Activated effector memory CD4-positive, alpha-beta T cell treated with Interleukin-2 at 50 U/mL for 16 hours (primary cell): ENCODE measurements at places on chromosomes 2 and 18.

GRCh38 chr2:176999301-176999700 is 213.3 kb upstream of the HNRNPA3 start:
- no peak for DNase-seq

- no peak for DNase-seq
Measured at GRCh38 chr18:4224031-4224704, 230.9 kb downstream of the DLGAP1 start.

DNA sequence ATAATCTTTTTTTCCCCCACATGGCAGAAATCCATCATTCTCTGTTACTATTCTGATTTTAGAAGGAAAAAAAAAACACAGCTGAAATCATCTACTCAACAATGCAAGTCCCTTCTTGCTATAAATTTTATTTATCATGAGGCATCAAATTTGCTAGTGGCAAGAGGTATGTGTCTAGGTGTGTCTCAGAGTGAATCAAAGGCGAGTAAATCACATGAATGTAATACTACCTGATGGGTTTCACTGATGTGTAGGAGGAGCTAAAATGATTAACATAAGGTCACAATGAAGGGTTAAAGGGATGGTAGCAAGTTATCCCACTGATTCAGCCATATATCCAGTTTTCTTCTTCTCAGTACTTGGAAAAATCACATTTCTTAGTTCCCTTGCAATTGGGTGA is 24.5 kb upstream of the PELI1 start:
- DNase-seq: no peak

- no peak for DNase-seq
Measured at GRCh38 chr2:18991177-18992168, 366.9 kb downstream of the OSR1 start.

DNA sequence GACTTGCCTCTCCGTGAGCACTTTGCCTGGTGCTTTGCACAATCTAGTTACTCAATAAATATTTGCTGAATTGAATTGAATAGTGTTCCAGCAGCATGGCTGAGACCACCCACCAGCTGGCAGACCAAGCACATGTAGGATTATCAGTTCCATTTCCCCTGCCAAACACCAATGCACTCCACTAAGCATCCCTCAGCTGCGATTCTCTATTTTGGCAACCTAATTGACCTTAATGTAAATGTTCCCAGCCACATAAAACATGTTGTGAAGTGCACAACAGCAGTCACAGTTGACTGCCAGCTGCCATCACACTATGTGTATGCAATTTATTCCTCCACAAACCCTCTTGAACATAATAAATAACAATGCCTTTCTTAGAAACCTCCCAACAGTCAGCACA is 1879.4 kb upstream of the PIK3C3 start:
- no peak for DNase-seq

GRCh38 chr2:31240381-31241365 is 6.7 kb downstream of the EHD3 start:
- DNase-seq: no peak

GRCh38 chr2:195898505-195899191 is 170.0 kb downstream of the DNAH7 start:
- no peak for DNase-seq

DNA sequence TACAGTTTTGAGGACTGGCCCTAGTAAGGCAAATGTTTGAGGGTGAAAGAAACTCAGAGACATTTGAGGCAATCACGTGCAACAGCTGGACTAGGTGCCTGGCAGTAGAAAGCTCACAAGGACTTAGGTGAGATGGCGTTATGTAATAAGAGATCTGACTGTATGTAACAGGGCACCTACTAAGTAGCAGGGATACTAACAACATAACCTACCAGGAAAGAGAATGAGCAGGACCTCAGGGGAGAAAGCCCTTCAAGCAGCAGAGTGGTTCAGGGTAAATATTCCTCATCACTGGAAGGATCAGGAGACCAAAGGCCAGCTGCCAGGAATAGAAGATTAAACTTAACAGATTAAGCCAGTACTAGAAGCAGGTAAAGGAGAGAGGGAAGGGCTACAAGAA is 53.4 kb downstream of the ARHGAP15 start:
- DNase-seq: no peak

GRCh38 chr2:201471732-201472393 is 20.3 kb downstream of the STRADB start:
- DNase-seq: no peak

GRCh38 chr2:200421270-200421669 is 88.6 kb downstream of the KCTD18 start:
- DNase-seq: no peak

GRCh38 chr2:26560892-26561291 is 80.3 kb downstream of the CIB4 start:
- no peak for DNase-seq

- no peak for DNase-seq
Measured at GRCh38 chr2:23465936-23466335, 81.0 kb downstream of the KLHL29 start.

DNA sequence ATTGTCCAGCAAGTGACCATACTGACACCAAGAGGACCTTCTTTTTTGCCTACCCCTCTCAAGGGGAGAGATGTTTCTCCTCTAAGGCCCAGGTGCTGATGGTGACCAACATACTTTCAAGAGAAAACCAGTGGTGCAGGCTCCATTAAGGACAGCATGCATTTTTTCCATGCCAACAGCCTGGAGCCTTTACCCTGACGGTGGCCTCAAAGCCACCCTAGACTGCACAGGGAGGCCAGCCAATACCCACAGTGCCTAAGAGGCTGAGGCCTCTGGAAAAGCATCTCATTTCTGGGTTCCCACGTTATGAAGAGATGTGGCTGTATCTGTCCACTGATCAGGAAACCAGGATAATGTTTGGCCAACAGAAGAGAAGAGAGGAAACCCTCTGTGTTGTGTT is 19.3 kb downstream of the SPRED2 start:
- DNase-seq: no peak

DNA sequence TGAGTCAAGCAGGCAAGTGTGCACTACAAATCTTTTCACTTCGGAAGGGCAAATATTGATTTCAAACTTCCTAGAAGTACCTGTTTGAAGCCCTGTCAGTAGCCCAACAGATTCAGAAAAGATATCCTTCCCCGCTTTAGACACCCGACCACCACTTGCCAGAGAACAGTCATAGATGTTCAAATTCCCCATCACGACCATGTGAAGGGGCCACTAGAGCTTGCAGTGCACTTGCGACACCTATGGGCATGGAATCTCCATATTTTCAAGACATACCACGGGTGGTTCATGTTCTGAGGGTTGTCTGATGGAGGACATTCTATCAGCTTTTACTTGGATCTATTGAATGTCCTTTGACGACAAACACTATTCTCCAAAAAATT is 23.8 kb downstream of the GNLY start:
- DNase-seq: no peak

DNA sequence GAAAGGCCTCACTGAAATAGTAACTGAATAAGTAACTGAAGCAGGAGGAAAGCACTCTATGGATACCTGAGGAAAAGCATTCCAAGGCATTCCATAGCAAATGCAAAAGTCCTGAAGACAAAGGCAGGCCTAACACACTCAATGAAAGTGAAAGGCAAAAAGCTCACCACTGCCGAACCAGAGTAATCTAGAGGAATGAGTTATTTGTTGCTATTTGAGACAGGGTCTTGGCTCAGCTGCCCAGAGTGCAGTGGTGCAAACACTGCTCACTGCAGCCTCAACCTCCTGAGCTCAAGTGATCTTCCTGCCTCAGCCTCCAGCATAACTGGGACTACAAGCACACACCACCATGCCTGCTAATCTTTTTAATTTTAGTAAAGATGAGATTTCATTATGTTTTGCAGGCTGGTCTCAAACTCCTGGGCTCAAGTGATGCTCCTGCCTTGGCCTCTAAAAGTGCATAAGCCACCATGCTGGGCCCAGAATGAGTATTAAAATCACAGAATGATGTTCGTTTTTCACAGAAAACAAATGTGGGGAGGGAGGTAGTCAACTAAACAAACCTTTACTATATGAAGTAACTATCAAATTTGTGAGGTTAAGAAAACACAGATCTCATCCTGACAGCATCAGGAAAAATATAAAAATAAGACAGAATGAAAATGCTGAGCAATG is 17.9 kb downstream of the PIAS2 start:
- no peak for DNase-seq

- no peak for DNase-seq
Measured at GRCh38 chr2:5612666-5613065, 79.5 kb upstream of the SOX11 start.

GRCh38 chr2:172102391-172103359 is at the start of gene DLX2:
Gene DLX2, minus strand, starts transcription at chr2:172102900. Its CDS starts 362 bp downstream, at chr2:172102538.
- no peak for DNase-seq

DNA sequence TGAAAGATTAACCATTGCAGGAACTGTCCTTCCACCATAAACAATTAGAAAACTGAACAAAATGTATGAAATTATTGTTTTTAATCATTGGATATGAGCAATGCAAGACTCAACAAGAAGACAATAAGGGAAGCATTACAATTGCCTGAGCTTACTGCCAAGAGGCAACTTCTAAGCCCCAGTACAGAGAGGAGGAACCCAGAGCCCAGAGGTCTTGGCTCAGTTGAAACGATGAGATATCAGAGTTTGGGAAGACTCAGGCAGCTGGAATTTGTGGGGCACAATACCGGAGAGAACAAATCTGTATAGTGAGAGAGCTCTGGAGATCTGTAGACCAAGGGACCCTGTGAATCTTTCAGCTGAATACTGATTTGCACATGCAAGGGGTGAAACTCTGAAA is 80.6 kb upstream of the ZFP36L2 start:
- DNase-seq: no peak

DNA sequence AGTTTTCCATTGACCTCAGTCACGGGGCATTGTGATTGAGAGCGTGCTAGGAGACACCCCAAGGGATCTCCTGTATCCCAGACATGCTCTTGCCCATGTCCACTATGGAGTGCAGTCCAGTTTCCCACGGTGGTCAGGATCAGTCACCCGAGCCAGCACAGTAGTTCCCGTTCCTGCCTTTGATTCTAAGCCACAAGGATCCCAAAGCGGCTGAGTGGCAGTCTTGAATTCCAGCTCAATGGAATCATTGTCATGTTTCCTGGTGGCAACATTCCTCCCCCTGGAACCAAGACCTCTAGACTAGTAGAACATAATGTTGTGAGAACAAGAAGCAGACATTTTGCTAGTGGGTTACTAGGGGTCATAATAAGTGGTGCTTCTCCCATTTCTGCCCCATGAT is 154.3 kb downstream of the SEPTIN10 start:
- DNase-seq: no peak

DNA sequence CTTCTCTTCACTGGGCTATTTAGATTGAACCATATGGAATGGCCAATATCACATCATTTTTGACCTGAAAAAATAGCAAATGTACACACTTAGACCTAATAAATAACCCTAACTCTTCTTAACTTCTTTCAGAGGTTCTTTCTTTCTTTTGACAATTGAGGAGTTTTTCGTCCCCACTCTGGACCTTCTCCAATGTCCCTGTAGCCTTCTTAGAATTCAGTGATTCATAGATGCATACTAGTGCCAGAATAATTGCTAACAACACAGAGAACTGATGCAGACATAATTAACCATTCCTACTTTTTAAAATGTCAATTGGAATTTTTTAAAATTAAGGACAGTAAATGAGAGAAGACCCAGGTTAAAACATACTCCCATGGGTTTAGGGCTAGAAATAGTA is 20.0 kb downstream of the DAPL1 start:
- DNase-seq: no peak

DNA sequence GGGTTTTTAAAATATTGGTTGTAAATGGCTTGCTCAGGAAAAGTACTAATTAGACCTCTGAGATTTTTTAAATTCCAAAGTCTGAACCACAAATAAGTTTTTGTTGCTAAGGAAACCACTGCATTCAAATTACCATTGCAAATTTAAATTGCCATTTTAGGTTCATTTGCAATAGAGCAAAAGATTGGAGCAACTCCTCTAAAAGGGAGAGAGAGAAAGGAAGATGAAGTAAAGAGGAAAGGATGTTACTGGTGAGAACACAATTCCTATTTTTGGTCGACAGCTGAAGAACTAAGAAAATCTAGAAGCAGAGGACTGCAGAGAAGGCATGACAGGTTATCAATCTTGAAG is 74.9 kb downstream of the FOXI3 start:
- DNase-seq: no peak

- no peak for DNase-seq
Measured at GRCh38 chr2:63831176-63831575, 10.5 kb upstream of the UGP2 start.

GRCh38 chr2:157438863-157439823 is 4.7 kb downstream of the CYTIP start:
- no peak for DNase-seq

- peak; percentile 7 for DNase-seq
Measured at GRCh38 chr2:42859006-42859552, 66.7 kb upstream of the HAAO start.

DNA sequence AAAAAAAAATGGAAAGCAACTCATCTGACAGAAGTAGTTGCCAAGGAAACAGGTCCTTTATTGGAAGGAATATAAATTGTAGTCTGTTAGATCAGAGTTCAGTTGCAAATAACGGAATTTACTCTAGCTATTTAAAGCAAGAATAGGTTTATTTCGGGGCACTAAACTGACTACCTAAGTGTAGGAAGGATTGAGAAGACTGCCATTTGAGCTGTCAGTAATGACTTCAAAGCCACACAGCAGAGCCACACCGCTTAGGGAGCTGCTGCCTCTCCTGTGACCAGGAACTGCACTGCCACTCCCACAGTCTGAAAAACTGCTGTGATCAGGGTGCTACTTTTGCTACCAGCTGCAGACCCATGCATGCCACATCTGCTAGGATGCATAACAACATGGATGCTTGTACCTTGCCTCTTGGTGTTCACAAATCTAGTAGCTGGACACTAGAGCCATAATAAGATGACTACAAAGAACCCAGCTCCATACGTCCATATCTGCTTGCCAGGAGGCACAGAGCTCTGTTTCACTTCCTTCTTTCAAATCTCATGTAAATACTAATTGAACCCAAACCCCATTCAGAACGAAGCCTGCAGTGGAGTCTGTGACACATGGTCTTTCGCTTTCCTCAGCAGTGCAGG is 2.2 kb downstream of the DSG2 start:
- no peak for DNase-seq

GRCh38 chr2:237235383-237236095 is 149.8 kb downstream of the COPS8 start:
- no peak for DNase-seq

GRCh38 chr2:72115110-72116080 is 32.3 kb downstream of the CYP26B1 start:
- DNase-seq: no peak

DNA sequence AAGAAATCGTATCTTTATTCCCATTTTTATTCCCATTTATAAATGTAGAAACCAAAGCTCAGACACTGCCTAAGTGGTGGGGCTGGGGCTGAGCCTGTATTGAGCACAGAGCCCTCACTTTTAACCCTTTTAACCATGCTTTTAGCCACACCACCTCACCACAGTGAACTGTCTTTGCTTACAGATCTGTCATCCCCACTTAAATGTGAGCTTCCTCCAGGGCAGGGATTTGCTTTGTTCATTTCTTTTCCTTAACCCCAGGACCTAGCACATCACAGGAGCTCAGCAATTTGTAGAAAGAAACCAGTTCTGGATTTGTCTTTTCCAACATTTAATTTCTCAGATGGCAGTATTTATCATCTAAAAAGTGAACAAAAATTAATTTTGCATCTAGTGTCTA is 2.2 kb downstream of the BOD1L2 start:
- DNase-seq: no peak
